Choroid plexus epithelial cell (primary cell): ENCODE measurements at places on chromosomes 16 and 17.

GRCh38 chr17:51668155-51668962, 408.0 kb downstream of the UTP18 start:
- DNase-seq: no peak

GRCh38 chr16:68444056-68444657, 4.2 kb downstream of the SMPD3 start:
- peak; percentile 57 for DNase-seq

DNA sequence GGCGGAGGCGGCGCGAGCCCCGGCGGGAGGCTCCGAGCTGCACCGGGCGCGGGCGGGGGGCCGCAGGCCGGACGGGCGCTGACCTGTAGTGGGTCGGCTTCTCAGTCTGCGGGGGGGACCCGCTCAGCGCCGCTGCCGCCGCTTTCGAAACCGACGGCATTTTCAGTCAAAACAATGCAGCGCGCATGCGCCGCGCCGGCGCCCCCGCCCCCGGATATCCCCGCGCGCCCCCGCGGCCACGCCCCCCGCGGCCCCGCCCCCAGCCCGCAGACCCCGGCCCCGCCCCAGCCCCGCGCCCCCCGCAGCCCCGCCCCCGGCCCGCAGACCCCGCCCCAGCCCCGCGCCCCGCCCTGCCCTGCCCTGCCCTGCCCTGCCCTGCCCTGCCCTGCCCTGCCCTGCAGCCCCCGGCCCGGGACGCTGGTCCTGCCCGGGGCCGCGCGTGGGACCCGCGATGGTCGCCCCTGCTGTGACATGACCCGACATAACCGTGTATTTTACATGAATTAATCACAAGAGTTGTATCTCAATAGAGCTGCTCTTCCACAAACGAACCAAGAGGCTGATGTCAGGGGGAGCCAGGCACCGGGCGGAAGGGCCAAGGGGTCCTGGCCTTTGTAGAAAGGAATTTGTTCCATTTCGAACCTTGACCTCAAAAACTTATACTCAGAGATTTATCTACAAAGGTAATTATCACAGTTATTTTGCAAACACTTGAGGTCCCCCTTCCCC, at the start of gene UNKL:
TSS of gene UNKL (minus strand) at position 173 of the 729 bp plus-strand sequence. CDS start at position 160, 13 bp downstream.
- DNase-seq: peak; percentile 59

GRCh38 chr17:8393470-8394231, 4.0 kb downstream of the RNF222 start:
- no peak for DNase-seq

- peak; percentile 50 for DNase-seq
Observed at GRCh38 chr16:72926177-72927070, 121.5 kb downstream of the ZFHX3 start.

- no peak for DNase-seq
Observed at GRCh38 chr16:78906135-78906534, 694.4 kb downstream of the MAF start.

GRCh38 chr17:43953746-43954145, at the start of gene PYY:
Gene PYY, minus strand, starts transcription at chr17:43953940. Its CDS starts 457 bp downstream, at chr17:43953483.
- no peak for DNase-seq

GRCh38 chr16:78321620-78322360, 222.3 kb downstream of the WWOX start:
- DNase-seq: no peak

GRCh38 chr16:50096791-50097190, 31.0 kb downstream of the HEATR3 start:
- DNase-seq: peak; percentile 26

GRCh38 chr17:34820922-34821321, 140.3 kb downstream of the CCT6B start:
- no peak for DNase-seq

DNA sequence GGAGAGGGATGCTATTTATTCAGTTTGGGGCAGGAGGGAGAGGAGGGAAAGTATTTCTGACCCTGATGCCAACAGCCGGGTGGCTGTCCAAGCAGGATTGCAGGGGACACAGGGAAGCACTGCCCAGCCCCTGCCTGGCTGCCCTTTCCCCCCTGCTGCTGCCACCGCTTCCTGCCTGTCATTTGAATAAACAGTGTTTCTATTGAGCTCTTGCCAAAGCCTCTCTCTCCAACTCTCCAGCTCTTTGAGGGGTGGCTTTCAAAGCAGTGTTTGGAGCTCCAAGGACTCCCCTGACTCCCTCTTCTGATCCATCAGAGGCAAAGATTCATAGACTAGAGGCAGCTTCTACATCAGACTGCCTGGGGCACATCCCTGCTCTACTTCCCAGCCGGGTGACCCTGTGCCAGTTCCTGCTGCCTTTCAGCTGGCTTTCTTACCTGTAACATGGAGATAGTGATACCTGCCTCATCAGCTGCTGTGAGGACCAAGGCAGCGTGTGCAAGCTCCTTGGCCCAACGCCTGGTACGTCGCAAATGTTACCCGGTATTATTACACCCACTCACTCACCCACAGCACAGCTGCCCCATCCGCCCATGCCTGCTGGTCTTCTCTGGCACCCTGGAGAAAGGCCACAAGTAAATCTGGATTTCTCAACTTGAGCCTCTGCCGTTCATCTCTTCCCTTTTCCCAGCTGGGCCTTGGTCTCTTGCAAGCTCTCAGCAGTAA, 9.5 kb downstream of the PROCA1 start:
- no peak for DNase-seq

- DNase-seq: peak; percentile 29
Observed at GRCh38 chr17:18315562-18315922, 449 bp downstream of the SMCR8 start.

GRCh38 chr16:21638573-21638975, 13.8 kb downstream of the IGSF6 start:
- peak; percentile 42 for DNase-seq

DNA sequence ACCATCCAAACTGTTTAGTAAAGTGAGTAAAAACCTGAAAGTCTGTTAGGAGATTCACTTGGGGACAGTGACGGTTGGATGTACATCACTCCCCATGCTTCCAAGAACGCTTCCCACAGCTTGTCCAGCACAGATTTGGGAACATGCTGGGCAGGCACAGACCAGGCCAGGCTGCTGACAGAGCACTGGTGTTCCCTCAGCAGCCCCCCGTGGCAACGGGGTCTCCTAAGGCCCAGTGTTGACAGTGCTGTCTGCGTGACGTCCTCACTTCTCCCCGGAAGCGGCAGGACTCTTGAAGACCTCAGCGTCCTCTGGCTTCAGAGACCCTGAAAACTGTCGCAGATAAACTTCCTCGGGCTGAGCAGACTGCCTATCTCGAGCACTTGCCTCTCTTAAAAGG, 8.9 kb upstream of the TRPV3 start:
- DNase-seq: no peak

DNA sequence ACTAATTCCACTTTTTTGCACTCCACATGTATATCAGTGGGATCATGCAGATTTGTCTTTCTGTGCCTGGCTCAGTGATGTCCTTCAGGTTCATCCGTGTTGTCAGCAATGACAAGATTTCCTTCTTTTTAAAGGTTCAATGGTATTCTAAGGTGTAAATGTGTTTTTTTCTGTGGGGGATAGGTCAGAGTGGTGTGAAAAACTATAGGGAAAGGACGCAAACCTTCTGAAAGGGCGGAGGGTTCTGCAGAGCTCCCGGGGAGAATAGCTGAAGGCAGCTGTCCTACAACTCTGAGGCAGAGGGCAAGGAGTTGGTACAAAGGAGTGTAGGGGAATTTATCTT, 21.9 kb upstream of the CSNK1D start:
- no peak for DNase-seq

DNA sequence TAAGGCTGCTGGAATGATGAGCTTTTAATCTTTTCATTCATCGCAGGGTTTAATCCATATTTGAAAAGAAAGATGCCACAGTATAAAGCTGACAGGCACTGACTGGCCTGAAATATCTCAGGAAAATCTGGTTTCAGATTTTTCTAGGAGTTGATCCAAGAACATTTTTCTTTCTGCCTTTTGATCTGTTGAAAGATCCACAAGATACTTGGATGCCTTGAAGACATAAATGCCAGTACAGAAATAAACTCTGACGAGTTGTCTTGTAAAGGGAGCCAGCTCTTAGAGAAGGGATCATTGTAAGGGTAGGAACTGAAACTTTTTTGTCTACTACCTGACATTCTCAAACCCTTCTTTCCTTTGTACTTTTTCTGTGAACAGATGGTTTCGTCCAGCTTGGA, 25.4 kb upstream of the KRT20 start:
- DNase-seq: peak; percentile 82

- DNase-seq: no peak
Observed at GRCh38 chr17:29172589-29172988, 7.6 kb downstream of the MYO18A start.

DNA sequence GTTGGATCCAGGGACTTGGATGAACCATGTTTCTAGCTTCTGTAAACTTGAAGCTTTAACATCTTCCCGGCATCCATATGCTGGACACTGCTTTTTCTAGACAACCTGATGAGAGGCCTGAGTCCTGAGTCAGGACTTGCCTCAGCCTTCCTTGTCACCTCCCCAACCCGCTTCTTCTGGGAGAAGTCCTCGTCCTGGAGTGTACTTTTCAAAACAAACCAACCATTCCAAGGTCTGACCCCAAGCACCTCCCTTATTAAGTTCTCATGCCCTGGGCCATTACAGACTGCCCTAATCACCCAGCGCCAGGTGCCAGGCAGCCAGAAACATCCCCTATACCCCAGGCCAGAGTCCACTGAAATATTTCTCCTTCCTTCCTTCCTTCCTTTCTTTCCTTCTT, 59.4 kb downstream of the CLEC19A start:
- DNase-seq: no peak

DNA sequence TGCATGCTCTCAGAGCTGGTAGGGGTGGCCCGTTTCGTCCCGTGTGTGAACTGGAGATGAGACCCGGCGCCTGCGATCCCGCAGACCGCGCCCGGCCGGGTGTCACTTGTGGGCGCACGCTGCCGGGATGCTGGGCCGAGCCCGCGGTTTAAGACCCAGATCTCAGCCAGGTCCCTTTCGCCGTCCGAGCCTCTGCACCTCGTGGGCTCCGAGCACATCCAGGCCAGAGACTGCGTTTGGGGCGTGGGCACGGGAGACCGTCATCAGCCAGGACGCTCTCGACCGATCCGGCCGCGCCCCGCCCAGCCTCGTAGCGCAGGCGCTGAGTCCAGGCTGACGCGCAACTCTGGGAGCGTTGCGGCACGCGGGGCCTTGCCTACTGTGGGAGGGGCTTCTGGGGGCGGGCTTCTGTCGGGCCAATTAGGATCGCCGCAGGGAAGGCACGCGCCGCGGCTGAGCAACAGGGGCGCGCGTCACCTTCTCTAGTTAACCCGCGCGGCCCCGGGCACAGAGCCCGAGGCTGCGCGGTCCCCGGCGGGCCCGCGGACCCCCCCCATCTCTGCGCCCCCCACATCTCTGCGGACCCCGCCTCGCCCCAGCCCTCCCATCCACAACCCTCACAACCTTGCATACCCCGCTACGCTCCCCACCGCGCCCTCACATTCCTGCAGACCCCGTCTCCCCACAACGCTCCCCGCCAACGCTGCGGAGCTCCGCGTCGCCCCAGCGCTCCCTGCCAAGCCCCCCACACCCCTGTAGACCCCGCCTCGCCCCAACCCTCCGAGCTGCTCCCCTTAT, 687 bp upstream of the CEMP1 start:
- peak; percentile 98 for DNase-seq

DNA sequence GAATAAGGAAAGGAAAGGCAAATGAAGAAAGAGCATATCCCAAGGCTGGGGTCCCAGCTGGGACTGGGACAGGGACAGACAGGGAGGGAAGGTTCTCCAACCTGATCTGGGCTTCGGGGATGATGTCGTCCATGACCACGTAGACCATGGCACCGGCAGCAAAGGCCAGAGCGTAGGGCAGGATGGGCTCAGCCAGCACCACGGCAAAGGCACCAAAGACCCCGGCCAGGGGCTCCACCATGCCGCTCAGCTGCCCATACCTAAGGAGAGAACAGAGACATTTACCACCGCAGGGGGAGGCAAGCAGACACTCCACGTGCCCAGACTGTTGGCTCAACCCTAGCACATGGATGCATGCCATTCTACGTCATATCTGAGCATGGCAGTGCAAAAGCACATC, 443.8 kb downstream of the SLC39A11 start:
- no peak for DNase-seq

DNA sequence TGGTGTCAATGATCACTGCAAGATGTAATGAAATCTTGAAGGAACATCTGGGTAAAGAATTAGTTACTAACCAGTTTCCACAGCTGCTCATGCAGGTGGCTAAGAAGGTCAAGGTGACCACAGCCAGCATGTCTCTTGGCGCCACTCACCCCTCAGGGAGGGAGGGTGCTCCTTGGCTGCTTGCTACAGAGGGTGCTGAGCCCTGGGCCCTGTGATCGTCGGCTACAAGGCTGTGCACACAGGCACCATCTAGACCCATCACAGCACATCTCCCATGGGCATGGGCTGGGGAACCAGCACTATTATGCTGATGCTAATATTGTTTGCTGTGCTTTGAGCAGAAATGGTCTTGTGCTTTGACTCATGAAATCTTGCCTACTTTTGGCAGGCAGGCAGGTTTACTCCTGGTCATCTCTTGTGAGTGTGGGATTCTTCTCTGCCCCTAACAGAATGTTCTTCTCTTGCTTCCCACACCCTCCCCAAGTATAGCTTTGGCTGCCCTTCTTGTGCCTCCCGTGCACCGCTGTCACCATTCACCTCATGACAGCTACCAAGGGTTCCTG, 36.4 kb downstream of the TXNDC11 start:
- DNase-seq: peak; percentile 49

GRCh38 chr17:73290399-73291259, 21.2 kb downstream of the CDC42EP4 start:
- DNase-seq: no peak

- DNase-seq: peak; percentile 7
Observed at GRCh38 chr17:34797720-34798119, 163.5 kb downstream of the CCT6B start.

- DNase-seq: no peak
Observed at GRCh38 chr16:27489906-27490305, 59.8 kb downstream of the GTF3C1 start.

DNA sequence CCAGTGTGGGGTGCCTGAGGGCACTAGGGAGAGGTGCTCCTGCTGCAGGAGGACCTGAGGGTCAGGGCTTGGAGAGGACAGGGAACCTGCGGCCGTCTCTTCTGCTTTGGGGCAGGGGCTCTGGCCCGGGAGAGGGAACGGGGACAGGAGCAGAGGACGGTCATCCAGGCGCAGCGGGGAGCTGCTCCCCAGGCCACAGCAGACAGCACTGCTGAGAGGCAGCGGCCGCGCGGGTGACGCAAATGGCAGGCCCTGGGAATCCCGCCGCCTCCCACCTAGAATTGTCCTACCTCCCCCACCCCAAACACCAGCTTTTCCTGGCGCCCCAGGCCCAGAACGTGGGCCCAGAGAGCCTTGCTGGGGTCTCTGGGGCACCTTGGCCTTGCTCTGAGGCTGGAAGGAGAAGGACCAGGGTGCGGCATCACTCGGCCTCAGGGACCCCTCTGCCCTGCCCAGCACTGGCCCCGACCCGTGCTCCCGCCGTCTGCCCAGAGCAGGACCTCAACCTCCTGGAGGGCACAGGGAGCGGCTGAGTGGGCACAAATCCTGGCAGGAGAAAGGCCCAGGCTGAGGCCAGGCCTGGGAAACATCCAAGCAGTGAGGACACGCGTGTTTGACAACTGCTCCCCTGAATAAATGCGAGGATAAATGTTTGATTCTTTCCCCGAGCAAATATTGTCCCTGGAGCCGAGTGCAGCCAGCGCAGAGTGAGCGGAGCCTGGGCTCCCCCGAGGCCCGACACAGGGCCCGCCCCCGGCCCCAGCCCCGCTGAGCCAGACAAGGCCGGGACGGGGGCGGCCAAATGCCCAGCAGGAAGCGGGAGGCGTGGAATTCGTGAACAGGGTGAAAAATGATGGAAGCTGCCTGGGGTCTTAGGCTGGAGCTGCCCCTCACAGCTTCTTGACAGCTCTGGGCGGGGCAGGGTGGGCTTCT, 8.5 kb downstream of the SSTR5 start:
- no peak for DNase-seq

- peak; percentile 49 for DNase-seq
Observed at GRCh38 chr16:54655121-54655590, 275.5 kb upstream of the IRX5 start.

- DNase-seq: no peak
Observed at GRCh38 chr17:36461330-36462110, 25.0 kb upstream of the ZNHIT3 start.
